ENCODE measurements at places on chromosomes 16 and 17.

- DNase-seq = no peak
Observed at GRCh38 chr16:22728167-22728836, 85.7 kb upstream of the HS3ST2 start.

DNA sequence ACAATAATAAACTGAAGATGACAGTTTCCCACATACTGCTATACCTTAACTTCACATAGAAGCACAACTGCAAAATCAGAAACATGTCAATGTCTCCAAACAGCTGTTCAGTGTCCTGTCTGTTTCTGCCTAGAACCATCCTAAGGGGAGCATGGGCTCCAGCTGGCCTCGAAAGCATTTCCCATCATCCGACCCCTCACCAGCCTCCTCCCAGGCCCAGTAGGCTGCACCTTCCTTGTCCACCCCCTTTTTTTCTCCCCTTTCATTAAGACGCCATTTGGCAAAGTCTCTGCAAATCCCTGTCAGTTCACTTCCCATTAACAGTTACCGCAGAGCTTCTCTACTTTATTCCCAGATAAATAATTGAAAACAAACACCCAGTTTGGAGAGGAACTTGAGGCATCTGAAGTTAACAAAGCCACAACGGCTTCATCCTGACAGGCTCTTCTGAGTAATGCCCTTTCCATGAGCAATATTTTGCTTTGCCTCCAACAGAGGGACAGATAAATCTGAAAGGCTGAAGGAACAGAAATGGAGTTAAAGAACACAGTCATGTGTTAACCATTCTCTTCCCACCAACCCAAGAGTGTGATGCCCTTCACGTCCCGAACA, 65.3 kb downstream of the SLC39A11 start:
- no peak for DNase-seq

DNA sequence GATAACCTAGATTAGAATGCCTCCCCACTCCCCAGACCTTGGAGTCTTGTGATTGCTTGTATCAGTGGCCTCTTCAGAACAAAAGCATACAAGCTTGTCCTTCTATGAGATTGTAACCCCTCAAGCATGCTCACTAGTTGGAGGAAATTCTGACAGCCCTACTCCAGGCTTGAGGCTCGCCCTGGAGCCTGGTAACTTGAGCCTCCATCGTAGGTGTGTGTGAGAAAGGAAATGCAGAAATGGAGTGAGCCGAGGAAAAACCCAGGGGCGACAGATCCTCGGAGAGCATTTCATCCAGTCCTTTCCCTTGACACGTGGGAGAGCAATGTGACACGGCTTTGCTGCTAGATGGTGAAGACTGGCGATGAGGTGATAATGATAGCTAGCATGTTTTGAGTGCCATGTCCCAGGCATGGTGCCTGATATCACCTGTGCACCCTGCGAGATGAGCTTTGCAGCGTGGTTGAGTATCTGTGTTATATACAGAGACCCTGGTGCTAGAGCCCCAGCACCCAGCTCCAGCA, 31.2 kb downstream of the GNAO1 start:
- no peak for DNase-seq

- DNase-seq = no peak
Observed at GRCh38 chr16:11669380-11670146, 1.3 kb downstream of the SNN start.
